ENCODE measurements at places on chromosomes 2 and 18.
A peak's percentile ranks its signal among the peaks of the same experiment; 100 is the strongest.

- no peak for DNase-seq
Observed at GRCh38 chr2:102040229-102040628, 48.5 kb downstream of the IL1R2 start.

DNA sequence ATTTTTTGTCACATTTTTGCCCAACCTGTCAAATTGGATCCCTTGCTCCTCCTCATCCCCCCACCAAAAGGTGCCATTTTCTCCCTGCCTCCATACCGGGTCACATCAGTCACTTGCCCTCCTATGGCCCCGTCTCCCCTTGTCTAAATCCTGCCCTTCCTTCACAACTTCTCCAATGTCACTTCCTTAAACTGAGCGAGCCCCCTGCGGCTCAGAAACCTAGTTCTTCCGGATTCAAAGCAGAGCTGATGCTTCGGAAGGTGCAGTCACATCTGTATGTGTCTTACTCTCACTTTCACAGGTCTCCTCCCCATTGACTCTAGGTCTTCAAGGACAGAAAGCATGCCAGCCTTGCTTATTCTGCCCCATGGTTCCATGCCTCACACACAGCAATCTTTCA lies 22.1 kb downstream of the TNP1 start:
- no peak for DNase-seq

DNA sequence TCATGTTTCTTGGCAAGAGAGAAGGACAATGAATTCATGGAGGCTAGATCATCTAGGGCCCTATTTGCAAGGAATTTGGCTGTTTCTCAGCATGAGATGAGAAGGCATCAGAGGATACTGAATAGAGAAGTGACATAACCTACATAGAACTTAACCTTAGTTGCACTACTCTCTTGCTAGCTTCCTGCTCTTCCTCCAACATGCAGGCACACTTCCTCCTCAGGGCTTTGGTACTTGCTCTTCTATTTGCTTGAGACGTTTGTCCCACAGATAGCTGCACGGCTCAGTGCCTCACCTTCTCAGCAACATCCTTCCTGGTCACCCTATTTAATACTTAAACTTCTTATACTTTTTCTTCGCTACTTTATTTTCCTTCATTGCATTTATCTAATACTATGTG lies 20.0 kb upstream of the LANCL1 start:
- DNase-seq, result no peak

DNA sequence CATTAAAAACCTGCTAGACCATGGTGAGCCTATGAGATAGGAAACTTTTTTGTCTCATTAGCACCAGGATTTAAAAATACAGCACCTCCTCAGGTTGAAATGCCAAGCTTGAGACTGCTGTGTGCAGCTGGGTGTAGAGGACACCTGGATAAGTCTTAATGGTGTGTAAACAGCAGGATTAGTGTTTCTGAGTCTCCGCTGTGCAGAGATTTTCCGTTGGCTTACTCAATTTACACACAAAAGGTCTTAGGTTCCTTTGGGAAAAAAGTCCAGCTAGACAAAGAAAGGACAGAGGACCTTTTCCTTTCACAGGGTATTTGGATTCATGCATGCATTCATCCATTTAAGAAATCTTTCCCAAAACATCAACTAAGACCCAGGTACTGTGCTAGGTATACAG lies 168.1 kb downstream of the NRXN1 start:
- no peak for DNase-seq

DNA sequence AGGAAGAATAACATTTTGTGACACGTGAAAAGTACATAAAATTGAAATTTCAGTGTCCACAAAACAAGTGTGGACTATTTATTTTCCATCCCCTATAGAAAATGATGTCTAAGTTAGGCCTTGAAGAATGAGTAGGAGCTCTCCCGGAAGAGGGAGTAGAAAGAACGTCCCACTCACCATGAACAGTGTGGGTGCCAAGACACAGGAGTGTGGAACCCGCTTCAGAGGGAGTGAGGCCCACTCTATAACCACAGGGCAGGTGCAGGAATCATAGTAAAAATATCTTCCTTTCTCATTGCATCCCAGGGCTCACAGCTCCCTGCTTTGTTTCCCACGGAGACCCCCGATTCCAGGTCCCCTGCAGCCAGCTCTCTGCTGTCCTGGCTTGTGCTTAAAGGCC lies 5.2 kb downstream of the KCNF1 start:
- no peak for DNase-seq

DNA sequence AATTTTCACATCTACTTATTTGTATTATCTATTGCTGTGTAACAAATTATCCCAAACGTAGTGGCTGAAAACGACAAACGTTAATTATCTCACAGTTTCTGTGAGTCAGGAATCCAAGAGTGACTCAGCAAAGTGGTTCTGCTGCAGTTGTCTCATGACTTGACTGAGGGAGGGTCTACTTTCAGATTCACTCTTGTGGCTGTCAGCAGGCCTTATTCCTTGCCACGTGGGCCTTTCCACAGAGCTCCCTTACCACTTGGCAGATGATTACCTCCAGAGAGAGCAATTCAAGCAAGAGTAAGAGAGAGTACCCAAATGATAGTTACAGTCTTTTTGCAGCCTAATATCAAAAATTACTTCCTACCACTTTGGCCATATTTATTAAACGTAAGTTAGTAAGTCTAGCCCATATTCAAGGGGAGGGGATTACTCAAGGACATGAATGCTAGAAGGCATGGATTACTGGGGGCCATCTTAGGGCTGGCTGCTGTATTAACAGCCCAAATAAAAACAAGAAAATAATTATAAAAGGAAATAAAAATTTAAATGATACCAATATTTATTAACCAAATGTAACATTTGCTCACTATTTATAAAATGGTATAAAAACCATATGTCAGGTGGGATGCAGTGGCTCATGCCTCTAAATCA lies 48.7 kb upstream of the NBEAL1 start:
- no peak for DNase-seq

DNA sequence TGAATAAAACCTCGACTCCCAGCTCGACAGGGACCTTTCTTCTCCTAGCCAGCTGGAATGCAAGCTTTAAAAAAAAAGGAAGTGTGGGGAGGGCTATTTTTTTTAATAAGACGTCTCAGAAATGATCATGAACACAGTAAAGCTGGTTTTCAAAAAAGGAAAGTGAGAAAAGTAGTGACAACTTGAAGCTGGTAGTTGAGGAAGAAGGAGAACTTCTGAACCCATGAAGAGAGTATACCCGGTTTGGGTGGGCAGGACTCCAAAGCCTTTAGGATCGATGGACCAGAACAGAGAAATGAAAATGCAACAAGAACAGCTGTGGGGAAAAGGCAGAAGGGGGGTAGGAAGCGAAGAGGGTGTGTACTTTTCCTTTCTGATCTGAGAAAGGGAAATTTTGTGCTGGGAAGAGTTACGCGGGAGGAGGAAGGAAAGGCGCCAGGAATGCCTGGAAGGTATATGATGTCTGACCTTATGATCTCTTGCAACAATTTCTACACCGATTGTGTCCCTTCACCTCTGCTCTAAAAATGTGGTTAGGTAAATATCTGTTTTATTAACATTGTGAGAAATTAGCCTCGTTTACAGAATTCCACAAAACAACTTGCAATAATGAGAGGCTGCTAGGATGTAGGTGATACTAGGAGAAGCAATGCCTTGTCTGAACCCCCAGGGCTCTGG lies 22.6 kb upstream of the CYP1B1 start:
- no peak for DNase-seq

GRCh38 chr2:240220371-240220770 lies 79.9 kb upstream of the OTOS start:
- DNase-seq, result no peak

DNA sequence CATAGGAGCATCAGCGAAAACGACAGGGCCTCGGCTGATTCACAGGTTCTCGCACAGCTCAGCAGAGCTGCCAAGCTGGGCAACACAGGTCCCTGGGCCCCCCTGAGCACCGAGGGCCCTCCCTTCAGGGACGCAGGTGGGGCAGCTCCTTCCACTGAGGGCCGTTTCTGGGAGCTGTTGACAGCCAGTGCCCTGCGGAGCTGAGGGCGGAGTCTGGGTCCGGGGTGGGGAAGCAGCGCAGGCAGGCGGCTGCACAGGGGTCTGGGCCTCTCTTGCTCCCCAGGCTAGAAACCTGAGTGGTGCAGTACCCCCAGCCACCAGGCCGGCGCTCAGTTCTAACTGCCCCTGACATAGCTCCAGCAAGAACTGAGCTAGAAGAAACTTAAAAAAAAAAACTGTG lies 65.7 kb downstream of the PXDN start:
- DNase-seq, result no peak

GRCh38 chr2:27227501-27227900 lies 10.3 kb downstream of the CAD start:
- DNase-seq, result no peak

- no peak for DNase-seq
Observed at GRCh38 chr2:24814516-24814915, 21.3 kb downstream of the CENPO start.

DNA sequence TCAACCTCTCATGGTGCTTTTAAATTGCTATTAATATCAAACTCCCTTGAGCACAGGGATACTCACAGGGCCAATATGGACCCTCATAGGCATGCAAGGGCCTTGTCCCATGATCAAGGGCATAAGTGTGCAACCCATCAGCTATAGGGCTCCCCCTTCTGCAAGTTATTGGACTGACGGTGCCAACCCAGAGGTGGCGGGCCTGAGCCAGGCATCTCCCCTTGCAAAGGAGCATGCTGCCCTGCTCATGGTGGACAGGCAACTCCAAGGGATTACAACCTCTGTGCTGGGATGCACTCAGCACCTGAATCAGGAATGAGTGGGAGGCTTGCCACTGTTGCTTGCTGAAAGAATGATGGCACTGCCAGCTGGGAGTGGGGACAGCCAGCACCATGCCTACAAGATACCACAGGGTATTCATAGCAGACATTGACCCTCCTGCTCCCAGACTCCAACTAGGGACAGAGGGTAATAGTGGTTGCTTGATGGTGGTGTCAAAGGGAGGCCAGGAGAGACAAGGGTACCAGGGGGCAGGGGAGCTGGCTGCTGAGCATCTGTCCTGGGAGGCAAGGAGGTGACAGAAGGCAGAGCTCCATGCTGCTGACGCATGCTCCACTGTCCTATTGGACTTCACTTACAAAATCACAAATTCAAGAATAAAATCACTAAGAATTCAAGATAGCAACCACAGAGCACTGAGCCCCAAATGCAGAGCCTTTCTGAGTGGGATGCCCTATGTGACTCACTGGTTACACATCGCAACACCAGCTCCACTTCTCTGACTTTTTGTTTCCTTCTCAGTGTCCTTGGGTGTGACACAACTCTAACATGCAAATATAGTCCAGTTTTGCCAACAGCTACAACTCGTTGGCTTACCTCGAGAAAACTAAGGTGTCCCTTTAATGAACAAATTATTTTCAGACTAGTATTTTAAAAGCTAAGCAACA lies 157.1 kb upstream of the CCDC150 start:
- no peak for DNase-seq

- peak; percentile 70 for DNase-seq
Observed at GRCh38 chr2:54559593-54560145, 103.5 kb downstream of the SPTBN1 start.

DNA sequence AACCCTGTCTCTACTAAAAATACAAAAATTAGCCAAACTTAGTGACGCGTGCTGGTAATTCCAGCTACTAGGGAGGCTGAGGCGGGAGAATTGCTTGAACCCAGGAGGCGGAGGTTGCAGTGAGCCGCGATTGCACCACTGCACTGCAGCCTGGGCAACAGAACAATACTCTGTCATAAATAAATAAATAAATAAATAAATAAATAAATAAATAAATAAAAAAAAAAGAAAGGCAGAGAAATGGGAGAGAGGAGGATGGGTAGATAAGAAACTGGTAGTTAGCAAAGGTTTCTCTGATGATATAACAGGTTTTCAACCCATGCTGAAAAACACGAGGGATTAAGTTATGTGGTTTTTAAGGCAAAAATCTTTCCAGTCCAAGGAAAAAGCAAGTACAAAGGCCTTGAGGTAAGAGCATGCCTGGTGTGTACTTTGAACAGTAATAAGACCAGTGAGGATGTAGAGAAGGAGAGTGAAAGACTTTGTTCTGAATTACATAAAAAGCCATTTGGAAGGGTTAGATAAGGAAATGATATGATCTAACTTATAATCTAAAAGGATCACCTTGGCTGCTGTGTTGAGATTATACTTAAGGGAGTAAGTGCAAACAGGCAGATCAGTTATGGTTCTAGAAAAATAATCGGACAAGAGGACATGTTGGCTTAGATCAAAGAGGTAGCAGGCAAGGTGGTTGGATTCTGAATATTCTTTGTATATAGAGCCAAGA lies 159.3 kb downstream of the PTH2R start:
- DNase-seq, result no peak

- no peak for DNase-seq
Observed at GRCh38 chr18:33580546-33580945, 2.5 kb downstream of the ASXL3 start.

- no peak for DNase-seq
Observed at GRCh38 chr2:43114210-43114609, 112.2 kb downstream of the ZFP36L2 start.

DNA sequence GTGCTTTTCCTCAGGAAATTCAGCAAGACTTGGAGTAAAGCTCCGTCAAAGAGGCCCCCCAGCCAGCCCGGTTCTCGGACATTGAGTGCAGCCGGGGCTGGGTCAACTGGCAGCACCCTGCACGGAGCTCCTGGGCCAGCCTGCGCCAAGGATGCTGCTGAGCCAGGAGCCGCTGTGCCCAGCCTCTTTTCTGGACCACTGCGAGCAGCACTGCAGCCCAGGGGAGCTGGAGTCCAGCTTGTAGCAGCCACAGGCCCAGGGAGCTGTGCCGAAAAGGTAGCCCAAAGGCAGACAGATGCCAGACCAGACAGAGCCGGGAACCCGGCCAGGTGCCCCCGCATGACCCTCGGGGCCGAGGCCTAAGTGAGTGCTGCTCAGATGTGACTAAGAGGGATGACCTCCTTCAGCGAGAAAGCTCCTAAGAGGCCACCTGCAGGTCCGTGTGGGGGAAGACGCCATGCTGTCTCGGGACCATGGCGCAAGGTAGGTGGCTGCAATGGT lies 7.3 kb downstream of the CLHC1 start:
- DNase-seq, result no peak

- no peak for DNase-seq
Observed at GRCh38 chr2:153464395-153464794, 14.2 kb downstream of the RPRM start.

- DNase-seq, result no peak
Observed at GRCh38 chr2:233832414-233832813, 21.9 kb downstream of the HJURP start.

DNA sequence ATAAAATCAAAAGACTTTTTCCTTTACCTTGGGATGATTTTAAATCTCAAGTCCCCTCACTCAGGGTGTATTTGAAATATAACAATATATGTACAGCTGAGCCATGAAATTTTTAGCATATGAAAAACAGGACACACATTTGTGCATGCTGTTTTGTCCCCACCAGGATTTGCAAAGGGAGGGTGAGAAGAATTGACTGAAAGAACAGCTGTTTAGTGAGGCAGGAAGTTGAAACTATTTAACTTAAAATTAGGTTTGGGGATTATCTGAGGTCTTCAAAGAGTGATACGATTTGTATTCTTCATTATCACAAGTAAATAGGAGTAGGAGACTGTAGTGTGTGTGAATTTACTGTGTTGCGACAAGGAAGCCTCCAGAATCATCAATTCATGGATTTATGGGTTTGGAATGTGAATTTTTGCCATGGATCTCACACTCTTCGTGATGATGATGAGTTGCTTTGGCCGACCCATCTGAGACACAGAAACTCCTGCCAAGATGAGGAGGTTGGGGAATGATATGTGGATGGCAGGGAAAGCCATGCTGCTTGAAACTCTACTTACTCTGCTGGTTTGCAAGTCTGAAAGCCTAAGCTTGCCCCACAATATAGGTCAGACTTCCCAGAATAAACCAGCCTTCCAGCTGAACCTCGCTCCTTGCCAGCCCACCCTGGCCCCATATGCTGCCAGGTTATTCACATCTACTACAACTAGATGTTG lies 31.0 kb upstream of the SPATS2L start:
- DNase-seq, result no peak

GRCh38 chr2:217920879-217921603 lies 81.8 kb downstream of the TNS1 start:
- peak; percentile 72 for DNase-seq

All from tibial artery (tissue), 4 donors.